Vagina (tissue), 2 donors: ENCODE measurements at places on chromosomes 2 and 18.

DNA sequence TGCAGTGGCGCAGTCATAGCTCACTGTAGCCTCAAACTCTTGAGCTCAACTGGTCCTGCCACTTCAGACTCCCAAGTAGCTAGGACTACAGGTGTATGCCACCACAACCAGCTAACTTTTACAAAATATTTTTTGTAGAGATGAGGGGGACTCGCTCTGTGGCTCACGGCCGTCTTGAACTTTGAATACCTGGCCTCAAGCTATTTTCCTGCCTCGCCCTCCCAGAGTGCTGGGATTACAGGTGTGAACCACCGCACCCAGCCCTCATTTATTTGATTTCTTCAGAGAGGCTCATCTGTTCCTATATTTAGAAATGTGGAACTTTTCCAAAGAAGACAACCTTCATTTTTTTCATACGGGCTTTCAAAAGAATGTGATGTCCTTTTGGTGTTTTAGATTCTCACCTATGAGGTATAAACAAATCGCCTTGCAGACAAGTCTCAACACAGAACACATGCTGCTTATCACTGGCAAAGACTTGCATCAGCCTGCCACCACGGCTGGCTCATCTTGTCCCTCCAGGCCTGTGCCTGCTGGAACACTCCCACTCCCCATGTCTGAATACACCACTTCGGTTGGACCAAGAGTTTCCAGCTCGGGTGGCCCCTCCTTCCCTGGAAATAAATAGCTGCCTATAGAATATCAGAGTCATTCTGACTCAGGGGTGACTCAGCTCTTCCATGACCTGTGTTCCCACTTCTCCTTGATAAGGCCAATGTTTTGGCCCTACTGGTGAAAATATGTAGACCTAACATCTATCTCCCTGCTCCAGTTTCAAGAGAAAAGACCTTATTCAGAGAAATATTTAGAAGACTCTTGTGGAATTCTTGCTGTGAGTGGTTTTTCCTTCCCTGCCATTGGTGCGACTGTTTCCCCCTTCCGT is 202.6 kb downstream of the TGIF1 start:
- H3K36me3 ChIP-seq: no peaks in the 10 kb centered on the region
- no peak overlapping the region for H3K27ac ChIP-seq
- no peak overlapping the region for H3K4me3 ChIP-seq
- no peaks in the 10 kb centered on the region for H3K27me3 ChIP-seq
- H3K4me1 ChIP-seq: no peaks in the 10 kb centered on the region

DNA sequence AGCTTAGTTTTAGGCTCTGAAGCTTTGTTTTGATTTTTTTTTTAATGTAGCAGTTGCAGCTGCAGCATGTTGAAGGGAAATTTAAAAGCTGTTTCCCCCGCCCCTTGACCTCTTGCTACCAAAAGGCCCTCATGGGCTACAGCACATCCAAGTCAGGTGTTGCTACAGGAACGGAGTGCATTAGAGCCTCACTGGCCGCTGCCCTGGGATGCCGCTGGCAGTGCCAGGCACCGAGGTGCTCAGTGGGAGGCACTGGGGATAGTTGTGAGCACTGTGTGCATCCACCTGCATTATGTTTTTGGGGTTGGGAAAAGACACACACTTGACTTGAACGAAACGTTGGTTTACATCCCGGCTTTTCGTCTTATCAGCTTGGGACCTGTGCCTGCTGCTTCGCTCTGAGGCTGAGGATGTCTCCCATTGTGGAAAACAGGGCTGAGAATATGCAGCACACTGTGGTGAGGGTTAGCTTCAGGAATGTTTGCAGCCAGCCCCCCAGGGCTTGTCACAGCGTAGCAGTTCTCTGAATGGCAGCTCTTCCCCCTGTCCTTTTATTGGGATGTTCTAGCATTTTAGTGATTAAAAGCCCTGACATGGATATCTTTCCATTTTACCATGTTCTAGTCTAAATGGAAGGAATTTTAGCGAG is 24.1 kb downstream of the DCDC2C start:
- H3K4me1 ChIP-seq: no peaks in the 10 kb centered on the region
- H3K27ac ChIP-seq: no peak overlapping the region

DNA sequence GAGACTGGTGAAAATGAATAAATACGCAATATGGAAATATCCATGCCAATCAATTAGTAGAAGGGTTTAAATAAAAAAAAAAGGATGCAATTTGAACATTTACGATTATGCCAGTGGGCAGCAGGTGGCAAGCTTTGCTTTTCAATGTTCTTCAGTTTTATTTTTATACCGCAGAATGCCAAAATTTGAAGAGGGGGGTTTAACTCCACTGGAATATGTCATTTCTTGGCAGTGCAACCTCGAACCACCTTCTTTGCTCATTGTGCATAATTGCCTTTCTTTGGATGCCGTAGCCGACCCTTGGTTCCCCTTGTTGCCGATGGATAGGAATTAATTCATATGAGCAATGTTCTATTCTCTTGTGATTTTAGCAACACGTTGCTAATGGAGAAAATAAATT is 88.0 kb downstream of the LTBP1 start:
- DNase-seq: no peak
- no peaks in the 10 kb centered on the region for H3K36me3 ChIP-seq
- peaks cover 6% of the 10 kb centered on the region for H3K4me1 ChIP-seq

DNA sequence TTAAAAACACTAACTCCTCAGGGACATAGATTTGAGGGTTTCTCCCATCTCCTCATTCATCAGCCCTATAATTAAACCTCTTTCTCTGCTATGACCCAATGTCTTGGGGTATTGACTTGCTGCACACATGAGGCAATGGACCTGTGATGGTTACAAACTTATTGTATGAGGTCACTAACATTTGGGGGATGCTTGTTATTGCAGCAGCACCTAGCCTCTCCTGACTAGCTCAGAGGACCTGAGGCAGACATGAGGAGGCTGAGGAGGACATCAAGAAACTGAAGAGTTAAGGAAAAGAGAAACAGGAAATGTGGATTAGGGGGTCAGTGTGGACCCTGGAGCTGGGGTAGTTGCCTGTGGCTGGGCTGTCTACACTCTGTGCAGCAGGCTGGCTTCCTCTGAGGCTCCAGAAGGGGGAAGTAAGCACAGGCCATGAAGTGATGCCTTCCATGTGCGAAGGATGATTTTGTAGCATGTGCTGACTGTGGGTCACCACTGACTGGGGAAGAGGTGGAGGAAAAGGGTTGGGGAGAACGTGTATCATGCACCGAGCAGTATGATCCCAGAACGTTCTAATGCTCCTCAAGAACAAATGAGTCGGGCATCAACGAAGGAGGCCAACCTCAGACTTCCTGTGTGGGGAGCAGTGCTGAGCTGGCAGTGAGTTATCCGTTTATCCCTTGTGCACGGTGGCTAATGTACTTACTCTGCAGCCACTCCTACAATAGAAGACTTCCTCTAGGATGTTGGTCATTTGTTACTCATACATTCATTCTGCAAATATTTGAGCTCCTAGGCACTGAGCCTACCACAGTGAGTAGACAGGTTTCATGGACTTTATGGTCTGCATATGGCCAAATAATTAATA is 42.1 kb upstream of the RFX8 start:
- no peaks in the 10 kb centered on the region for H3K36me3 ChIP-seq
- H3K4me3 ChIP-seq: no peak overlapping the region
- H3K27ac ChIP-seq: no peak overlapping the region
- no peaks in the 10 kb centered on the region for H3K27me3 ChIP-seq
- DNase-seq: no peak
